Stimulated activated CD4-positive, alpha-beta T cell treated with anti-CD3 and anti-CD28 coated beads, Interleukin-1b, Interleukin-23, amount 100 ng/mL, for 4 hours (primary cell): ENCODE measurements at places on chromosomes 3 and 15.

GRCh38 chr15:76057332-76058000, 2.3 kb upstream of the TMEM266 start:
- DNase-seq = no peak

DNA sequence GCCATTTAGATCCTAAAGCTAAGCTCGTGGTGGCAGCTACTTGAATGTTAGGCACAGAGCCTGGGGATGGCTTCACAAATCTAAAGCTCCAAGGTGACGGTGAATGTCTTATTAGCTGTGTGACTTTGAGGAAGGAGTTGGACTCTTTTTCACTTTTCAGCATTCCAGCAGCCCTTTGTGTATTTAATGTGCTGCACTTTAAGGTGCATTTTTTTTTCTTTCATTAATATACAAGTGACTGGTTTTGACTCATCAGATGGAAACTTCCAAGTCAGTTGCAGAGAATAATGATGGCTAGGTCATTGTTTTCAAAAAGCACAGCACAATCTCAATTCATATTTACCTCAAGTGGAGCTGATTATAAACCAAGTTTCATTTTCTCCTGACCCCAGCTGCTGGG, 55.8 kb downstream of the TMED3 start:
- no peak for DNase-seq

- DNase-seq = no peak
These were observed 11.5 kb downstream of the SETMAR start for GRCh38 chr3:4314688-4315087.

- no peak for DNase-seq
These were observed 4.6 kb upstream of the ABCC5 start for GRCh38 chr3:184022323-184022722.

DNA sequence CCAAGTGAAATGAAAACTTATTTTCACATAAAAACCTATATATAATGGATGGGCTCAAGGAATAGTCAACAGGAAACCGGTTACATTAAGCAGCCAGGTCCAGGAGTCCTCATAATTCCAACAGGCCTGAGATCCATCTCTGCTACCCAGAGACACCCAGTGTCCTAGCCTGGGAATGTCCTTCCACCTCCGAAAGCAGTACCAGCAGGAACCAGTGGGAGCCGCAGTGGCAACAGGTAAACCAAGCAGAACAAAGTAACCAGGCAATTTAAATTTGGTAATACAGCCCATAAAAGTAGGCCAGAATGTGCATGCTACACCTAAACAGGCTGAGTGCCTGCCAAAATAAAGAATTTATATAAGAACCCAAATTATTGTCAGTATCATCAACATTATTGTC, 195.6 kb downstream of the ZBBX start:
- no peak for DNase-seq

DNA sequence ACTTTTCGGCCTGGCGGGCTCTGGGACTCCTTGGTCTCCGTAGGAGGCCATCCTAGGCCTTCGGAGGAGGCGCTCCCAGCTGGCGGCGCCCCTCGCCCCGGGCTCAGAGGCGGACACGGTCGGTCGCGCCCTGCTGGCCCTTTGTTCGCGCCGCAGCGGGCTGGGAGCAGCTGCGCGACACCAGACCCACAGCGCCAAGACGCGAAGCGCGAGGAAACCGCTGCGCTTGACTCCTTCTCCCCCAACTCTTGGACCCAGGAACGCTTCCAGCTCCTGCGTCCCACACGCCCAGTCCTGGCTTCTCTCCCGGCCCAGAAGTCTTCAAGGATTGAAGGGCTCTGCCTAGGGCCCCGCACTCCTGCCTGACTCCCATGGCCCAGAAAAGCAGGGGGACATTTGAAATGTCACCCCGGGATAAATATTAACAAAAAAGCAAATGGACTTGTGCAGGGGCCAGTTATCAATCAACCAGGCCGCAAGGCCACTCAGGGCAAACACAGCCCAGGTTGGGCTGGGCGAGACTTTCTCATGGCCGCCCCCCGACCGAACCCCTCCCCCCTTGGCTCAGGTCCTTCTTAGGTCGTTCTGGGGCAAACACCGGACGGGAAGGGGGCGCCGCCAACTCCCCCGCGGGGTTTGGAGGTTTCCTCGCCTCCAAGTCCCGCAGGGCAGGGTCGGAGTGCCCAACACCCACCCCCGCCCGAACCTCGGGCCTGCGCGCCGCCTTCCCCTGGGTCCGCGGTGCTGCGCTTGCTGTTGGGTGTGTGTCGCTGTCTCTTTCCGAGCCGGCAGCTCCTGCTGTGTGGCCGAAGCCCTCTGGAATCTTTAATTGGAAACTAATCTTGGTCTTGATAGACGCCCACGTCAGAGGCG, 5.1 kb downstream of the ONECUT1 start:
- no peak for DNase-seq

GRCh38 chr15:76158226-76158625, 98.4 kb downstream of the TMEM266 start:
- DNase-seq = no peak

DNA sequence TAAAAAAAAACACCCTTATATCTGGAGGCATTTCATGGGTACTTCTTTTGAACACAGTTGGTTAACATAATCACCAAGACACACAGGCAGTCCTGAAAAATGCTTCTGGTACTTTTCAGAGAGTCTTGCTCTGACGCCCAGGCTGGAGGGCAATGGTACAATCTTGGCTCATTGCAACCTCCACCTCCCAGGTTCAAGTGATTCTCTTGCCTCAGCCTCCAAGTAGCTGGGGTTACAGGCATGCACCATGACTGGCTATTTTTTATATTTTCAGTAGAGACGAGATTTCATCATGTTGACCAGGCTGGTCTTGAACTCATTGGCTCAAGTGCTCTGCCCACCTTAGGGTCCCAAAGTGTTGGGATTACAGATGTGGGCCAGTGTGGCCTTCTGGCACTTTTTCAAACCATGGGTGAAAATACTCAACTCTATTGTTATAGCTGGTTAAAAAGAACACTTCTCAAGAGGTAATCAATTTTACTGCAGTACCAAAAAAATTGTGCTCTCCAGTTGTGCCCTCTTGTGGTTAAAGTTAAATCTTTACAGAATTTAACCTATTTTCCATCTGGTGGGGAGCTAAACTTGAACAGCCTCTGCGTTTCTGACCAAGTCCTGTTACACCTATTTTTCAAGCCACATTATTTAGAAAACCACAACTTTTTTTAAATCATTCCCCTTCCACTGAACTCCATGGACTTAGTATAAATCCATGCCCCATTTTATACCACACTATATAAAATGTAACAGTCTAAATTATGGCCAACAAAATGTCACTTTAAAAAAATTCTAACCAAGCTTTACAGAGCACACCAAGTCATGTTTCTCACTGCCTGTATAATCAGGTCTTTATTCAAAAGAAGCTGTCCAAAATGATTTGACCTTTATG, 1.2 kb upstream of the SNAPC5 start:
- no peak for DNase-seq

DNA sequence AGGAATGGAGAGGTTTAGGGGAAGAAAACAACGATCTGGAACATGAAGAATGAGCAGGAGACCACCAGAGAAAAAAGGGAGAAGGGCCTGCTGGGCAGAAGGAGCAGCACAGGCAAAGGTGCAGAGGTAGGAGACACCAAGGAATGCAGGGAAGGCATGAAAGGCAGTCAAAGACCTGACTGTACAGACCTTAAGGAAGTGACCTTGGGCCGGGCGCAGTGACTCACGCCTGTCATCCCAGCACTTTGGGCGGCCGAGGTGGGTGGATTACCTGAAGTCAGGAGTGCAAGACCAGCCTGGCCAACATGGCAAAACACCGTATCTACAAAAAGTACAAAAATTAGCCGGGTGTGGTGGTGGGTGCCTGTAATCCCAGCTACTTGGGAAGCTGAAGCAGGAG, 157.7 kb upstream of the ATP10A start:
- no peak for DNase-seq

DNA sequence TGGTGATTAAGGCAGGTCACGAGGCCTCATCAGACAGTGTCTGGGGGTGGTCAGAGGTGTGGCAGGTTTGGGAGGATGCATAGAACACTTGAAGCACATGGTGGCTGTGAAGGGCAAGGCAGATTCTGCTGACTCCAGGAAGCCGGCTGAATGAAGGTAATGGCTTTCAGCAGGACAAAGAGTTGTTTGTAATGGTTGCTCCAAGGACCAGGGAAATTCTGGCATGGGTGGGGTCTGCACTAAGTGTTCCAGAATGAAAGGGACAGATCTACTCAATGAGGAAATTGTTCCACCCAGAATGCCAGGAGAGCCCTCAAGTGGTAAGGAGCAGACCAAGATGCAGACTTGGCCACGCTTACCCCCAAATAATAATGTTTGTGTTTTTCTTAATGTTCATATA, 70.7 kb upstream of the ACAD9 start:
- DNase-seq = no peak

DNA sequence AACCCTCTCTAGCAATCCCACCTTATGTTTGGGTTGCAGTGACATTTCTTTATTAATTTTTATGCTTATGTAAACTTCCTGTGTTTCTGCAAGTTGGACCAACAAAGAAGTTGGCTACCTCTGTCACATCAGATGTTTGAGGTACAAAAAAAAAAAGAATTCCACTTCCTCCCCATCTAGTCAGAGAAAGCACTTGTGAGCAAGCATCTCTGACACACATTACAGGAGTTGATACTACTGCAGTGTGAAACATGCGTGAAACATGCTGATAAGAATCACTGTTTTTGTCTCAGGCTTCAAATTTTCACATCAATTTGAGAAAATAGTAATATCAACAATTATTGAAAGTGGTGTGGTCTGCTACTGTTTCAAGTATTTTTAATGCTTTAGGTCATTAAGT, 1.3 kb downstream of the SCAANT1 start:
- no peak for DNase-seq

- no peak for DNase-seq
These were observed 503 bp upstream of the ATRIP start for GRCh38 chr3:48446043-48446424.

GRCh38 chr15:26095710-26096330, 232.7 kb upstream of the ATP10A start:
- DNase-seq = no peak

GRCh38 chr3:82353306-82354171, 592.1 kb upstream of the GBE1 start:
- DNase-seq = no peak

- DNase-seq = no peak
These were observed 44.1 kb downstream of the CPN2 start for GRCh38 chr3:194306771-194307640.

- DNase-seq = no peak
These were observed 569 bp downstream of the TMEM266 start for GRCh38 chr15:76060118-76060989.

GRCh38 chr15:77568014-77568972, 64.4 kb downstream of the LINGO1 start:
- no peak for DNase-seq
